ENCODE measurements at places on chromosomes 11 and 22.

DNA sequence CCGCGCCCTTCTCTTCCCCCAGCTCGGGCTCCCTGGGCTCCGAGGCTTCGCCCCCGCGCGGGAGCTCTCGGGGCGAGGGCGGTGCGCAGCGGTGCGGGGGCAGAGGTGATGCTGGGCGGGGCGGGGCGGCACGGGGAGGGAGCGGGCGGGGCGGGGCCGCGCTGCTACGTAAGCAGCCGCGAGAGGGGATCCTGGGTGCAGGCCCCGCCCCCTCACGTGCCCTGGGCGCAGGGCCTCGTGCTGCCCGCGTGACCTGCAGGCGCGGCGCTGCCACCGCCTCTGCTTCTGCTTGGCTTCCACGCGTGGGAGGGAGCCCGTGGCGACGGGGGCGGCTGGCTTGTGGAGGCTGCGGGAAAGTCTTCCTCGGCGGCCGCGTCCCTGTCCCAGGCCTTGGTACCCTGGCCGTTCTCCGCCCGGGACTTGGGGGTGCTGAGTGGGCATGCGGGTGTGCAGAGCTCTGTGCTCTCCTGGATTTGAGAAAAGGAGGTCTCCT, 132.6 kb upstream of the HSD17B12 start:
- peak; percentile 72 for DNase-seq

DNA sequence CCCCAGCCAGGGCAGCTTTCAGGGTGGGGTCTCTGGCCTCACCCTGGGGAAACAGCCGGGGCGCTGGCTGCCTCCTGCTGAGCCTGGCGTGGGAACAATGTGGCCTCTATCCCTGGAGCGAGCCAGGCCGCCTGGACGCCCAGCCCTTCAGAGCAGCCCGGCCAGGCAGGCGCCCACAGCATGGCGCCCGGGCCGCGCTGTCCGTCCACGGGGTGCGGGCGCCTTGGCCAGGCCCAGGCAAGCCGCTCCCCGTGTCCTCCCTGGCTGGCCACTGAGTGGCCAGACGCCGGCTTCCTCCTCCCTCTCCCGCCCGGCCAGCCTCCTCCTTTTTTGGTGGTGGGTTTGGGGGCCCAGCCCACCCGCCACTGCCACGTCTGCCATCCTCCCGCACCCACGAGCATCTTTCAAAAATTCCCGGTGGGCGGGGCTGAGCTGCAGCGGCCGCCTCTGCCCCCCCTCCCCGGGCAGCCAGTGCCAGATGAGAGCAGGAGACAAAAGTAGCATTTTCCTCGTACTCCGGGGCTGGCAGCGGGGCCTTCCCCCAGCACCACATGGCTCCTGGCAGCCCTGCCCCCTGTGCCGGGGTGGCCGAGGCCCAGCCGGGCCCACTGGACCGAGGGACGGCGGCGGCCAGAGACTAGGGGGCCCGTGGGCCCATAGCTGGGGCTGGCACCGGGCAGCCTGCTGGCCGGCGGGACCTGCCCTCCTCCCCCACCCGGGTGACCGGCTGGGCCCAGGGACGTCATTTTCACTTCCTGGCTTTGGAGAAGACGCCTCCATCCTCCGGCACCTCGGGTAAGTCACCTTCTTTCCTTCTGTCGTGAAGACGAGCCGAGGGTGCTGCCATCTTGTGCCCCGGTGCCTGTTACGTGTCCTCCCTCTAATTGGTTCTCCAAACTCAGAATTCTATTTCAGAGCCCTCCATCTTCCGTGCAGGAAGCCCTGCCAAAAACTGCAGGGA, 70.2 kb upstream of the PPARA start:
- peak; percentile 82 for DNase-seq

- no peak for DNase-seq
These were observed 103.3 kb upstream of the NNMT start for GRCh38 chr11:114192841-114193389.

- no peak for DNase-seq
These were observed 134.3 kb downstream of the NECTIN1 start for GRCh38 chr11:119594639-119595249.

- no peak for DNase-seq
These were observed 516.8 kb downstream of the OPCML start for GRCh38 chr11:133015457-133015856.

DNA sequence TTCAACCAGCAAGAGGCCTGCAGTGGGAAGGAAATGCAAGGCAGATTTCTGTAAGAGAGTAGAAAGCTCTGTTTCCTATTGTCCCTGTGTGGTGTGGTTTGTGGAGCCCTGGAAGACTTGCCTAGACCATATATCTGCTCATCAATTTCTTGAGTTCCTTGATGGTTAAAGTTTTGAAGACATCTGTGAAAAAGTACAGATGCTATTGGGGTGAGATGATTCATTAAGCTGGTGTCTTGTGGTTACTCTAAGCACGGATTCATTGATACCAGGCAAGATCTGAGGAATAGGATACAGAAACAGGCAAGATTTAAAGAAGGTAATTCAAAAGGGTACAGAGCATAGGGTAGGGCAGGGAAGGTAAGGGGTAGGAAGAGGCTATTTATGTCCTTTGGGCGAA, 275.8 kb upstream of the SESN3 start:
- DNase-seq: no peak

GRCh38 chr11:92325416-92325815, 100.8 kb downstream of the FAT3 start:
- no peak for DNase-seq

- no peak for DNase-seq
These were observed 390 bp upstream of the HTATIP2 start for GRCh38 chr11:20363149-20363499.

GRCh38 chr11:2156416-2157182, 4.4 kb downstream of the INS start:
- peak; percentile 48 for DNase-seq

DNA sequence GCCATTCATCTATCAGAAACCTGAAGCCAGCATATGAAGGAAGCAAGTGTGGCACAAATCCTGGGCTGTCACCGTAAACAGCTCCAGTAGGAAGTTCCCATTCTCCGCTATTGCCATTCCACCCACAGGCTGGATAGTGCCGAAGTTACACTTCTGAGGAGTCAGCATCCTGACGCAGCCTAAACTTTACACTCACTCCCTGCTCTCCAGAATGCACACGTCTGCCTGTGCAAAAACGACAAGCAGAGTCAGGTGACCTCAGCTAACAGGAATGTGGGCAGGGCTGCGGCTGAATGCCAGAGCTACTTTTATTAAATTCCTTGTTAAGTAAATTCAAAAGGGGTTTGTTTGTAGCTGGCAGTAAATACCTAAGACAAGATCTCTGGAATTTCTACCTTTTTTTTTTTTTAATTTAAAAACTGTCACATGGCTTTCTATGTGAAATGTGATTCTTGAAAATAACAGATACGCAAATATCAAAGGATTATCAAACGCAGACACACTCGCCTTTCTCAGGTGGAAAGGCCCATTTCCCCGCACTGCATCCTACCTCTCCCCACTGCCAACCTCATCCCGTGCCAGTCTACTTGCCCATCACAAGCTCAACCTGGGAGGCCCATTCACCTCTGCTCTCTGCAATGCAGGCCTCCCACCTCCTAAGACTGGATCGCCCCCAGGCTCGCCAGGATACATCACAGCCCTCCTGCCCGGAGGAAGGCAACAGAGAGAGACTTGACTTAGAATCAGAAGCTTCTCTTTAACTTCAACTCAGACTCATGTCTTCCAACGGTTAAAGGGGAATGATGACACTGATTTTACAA, 33.5 kb downstream of the NFRKB start:
- DNase-seq: peak; percentile 6

DNA sequence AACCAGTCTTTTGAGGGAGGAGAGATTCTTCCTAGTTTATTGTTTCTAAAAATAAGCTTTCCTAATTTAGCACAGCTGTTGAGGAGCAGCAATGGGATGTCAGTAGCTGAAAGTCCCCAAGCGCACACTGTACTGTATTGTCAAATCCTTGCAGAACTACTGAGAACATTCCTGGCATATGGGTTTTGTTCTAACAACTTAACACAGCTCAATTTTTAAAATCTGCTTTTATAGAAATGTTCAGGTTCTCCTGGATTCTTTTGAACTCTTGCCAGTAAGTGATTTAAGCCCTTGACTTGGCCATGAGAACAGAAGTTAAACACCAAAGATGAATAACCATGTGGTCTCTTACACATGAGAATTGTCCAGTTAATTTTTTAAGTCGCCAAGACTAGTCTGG, 218.6 kb downstream of the FAT3 start:
- no peak for DNase-seq

DNA sequence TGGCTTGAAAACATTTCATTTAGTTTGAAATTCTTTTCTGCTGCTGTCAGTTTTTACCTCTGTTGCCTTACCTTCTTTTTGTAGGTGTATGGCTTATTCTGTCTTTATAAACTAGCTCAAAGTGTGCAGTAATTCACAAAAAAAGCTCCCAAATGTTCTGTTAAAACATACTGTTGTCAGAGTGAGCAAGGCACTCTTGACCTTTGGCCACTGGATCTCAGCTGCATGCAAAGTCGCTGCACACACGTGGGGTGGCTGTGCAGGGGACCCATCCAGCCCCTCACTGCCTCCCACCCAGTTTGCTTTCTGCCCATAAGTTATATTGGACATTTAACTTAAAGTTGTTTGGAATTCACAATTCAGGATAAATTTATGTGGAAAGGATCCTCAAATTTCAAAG, 92.2 kb downstream of the AMOTL1 start:
- DNase-seq: no peak

GRCh38 chr11:111386611-111387150, 7.6 kb upstream of the POU2AF1 start:
- peak; percentile 15 for DNase-seq

DNA sequence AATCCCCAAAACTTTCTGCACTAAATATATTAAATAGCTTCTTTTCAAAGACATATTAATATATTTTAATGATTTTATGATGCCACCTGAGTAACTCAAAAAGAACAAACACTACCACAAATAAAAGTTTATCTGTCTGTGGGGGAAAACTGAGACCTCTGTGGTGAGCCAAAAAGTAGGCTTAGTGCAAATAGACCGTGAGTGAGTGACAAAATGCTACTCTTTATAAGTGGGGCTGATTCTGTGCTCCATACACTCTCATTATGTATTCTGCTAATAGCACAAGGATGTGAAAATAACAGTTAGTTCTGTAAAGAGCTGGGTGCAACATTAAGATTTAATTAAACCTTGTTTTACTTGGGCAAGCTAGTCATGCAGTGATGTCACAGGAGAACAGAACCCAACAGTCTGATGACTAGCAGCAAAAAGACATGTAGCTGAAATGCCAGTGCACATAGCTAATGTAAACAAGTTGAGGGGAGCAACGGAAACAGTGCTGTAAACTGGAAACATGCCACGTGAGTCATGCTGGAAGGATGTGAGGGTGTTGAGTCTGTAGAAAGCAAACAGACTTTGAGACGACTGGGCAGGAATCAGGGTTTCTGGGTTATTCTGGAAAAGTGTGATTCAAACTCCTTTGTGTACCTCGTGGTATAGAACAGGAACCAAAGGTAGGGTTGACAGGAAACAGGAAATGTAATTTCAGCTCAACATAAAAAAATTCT, 1130.4 kb downstream of the LRRC4C start:
- DNase-seq: no peak

DNA sequence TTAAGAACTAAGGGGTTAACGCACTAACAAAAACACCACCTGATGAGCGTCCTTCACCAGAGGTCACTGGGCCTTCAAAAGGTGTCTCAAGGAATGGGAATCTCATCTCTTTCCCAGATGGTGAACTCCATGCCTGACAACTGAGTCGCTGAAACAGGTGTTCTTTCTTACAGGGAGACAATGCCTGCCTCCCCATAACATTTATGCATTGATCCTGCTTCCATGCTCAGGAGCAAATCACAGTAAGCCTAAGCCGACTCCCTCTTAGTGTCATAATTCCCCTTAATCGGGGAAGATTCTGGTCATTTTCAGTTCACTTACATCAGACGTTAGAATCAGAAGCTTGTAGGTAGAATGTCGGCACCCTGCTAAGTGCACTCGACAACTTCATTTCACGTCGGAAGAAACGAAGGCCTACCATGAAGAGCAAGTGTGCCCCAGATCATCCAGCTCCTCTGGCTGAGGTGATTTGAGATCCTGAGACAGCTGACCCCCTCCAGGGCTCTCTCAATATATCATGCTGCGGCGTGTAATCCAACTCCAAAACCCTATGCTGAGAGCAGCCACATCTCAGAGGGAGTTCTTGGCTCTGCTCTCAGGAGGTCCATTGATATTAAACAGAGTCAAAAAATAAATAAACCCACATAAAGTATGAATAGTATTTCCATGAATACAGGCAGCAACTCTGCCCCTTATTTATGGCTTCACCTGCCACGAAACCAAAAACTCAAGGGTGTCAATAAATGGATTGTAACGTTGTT, 163.1 kb downstream of the LARGE1 start:
- DNase-seq: no peak

All from G401 (cell line).